Stimulated activated CD8-positive, alpha-beta memory T cell treated with anti-CD3 and anti-CD28 coated beads, Interleukin-15, amount 100 ng/mL, for 4 hours (primary cell): ENCODE measurements at places on chromosomes 16 and 17.

GRCh38 chr16:72946474-72947194 is 101.3 kb downstream of the ZFHX3 start:
- no peak for DNase-seq

DNA sequence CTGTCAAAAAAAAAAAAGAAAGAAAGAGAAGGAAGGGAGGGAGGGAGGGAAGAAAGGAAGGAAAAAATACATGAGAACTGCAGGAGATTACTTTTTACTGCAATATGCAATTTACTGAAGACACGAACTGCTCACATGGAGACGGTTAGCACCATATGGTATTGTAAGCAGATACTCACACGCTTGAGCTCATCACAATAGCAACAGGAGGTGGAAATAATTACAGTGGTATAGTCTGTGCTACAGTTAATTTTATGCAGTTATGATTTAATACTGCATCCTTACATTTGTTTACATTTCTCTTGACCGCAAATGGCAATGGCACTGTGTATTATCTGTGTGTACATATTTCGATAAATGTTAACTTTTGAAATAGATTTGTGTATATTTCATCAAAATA is 21.4 kb upstream of the SLC46A1 start:
- DNase-seq: no peak

GRCh38 chr16:85761861-85762260 is 11.0 kb upstream of the C16orf74 start:
- no peak for DNase-seq

DNA sequence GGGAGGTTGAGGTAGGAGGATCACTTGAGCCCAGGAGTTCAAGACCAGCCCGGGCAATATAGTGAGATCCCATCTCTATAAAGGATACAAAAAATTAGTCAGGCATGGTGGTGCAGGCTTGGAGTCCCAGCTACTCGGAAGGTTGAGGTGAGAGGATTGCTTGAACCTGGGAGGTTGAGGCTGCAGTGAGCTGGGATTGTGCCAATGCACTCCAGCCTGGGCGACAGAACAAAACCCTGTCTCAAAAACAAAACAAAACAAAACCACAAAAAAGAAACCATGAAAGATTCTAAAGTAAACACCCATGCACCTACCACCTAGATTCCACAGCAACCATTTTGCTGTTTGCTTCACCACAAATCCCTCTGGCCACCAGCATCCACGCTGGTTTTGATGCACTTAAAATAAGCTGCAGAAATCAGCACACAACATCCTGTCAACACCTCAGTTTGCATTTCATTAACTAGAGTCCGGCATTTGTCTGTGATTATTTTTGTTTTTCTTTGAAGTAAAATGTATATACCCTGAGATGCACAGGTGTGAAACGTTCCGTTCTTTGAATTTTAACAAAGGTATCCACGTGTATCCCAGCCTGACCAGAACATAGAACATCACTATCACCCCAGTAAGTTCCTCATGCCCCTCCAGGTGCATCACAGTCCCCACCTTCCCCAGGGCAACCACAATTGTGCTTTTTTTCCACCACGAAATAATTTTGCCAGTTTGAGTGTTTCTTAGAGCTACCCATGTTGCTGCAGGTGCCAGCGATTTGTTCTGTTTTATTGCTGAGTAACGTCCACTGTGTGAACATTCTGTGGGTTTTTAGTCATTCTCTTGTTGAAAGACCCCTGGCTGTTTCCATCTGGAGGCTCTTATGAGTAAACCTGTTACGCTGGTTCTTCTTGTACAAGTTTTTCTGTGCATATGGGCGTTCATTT is 191.5 kb downstream of the SEC14L1 start:
- DNase-seq: no peak

- no peak for DNase-seq
Observed at GRCh38 chr16:85899444-85899843, 482 bp downstream of the IRF8 start.

- no peak for DNase-seq
Observed at GRCh38 chr17:13509527-13509926, 92.2 kb downstream of the HS3ST3A1 start.

DNA sequence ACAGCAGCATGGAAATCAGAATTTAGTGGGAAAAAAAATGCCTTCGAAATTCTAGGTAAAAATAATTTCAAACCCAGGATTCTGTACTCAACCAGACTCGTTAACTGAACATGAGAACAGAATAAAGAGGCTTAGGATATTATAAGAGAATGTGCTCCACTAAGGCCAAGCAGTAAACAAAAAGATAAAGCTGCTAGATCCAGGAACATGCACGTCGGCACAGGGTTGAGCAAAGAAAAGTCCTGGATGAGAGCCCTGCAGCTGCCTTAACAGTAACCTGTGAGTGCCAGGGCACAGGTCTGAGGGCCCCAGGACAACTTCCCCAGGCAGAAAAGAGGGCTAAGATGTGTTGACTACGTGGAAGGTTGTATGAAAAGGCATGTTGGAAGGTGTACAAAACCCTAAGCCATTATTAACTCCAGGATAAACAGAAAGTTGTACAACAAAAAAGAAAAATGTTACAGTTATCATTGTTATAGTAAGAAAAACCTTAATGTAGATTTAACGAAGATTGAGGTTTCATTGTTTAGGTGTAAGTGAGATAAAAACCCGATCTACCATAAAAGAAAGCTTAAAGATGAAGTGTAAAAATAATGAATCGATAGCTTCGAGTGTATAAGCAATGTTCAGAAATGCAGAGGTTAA is 42.3 kb upstream of the RBFOX3 start:
- no peak for DNase-seq

DNA sequence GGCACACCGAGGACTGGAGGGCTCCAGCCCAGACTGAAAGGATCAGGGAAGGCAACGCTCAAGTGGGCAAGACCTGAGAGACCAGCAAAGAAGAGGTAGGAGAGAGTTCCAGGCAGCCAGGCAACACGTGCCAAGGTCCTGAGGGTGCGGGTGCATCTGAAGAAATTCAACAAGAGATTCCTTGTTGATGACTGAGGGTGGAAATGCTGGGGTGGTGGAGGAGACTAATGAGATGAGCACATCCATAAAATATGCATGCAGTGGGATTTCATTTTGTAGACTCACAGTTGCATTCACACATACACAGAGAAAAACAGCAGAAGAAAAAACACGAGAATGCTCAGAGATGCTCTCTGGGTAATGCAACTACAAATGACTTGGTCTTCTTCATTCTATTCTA is 154.8 kb upstream of the FOXF1 start:
- DNase-seq: no peak

DNA sequence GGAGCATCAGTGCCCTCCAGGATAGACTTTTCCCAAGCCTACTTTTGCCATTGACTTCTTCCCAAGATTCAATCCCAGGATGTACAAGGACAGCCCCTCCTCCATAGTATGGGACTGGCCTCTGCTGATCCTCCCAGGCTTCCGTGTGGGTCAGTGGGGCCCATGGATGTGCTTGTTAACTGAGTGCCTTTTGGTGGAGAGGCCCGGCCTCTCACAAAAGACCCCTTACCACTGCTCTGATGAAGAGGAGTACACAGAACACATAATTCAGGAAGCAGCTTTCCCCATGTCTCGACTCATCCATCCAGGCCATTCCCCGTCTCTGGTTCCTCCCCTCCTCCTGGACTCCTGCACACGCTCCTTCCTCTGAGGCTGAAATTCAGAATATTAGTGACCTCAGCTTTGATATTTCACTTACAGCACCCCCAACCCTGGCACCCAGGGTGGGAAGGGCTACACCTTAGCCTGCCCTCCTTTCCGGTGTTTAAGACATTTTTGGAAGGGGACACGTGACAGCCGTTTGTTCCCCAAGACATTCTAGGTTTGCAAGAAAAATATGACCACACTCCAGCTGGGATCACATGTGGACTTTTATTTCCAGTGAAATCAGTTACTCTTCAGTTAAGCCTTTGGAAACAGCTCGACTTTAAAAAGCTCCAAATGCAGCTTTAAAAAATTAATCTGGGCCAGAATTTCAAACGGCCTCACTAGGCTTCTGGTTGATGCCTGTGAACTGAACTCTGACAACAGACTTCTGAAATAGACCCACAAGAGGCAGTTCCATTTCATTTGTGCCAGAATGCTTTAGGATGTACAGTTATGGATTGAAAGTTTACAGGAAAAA is 9.7 kb upstream of the CYLD start:
- DNase-seq: no peak

- DNase-seq: no peak
Observed at GRCh38 chr16:57226701-57227621, 18.1 kb upstream of the ARL2BP start.

DNA sequence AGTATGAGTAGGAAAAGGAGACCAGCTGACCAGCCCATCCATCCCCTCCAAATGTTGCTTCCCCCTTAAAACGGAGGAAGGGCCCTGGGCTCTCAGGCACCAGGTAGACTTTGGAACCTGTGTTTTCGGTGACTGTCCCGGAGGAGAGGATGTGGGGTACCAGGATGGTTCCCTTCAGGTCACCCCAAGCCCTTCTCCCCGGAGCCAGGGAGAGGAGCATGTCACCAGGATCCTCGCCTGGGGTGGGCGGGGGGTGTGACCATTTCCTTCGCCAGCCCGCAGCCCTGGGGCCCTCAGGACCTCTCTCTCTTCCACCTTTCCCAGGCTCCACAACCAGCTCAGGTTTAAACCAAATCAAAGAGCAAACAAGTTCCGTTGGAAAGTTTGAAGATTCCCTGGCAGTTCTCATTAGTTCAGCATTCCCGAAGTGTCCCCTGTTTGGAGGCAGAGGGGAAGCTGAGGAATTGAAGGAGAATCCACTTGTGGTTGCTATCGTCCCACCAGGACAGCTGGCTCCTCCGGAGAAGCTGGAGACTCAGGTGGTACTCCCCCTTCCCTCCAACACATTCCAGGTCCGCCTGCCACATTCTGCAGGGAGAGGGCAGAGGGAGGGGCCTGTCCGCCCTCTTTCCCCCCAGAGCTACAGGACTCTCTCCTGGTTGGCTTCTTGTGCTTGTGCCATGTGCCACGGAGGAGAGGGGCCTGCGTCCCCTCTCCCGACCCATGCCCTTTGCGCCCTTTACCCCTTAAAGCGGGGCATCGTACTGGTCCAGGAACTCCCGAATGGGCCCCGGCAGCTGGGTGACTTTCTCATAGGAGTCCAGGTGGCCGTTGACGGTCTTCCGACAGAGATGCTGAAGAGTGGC is 2.0 kb downstream of the SOCS3 start:
- DNase-seq: no peak

DNA sequence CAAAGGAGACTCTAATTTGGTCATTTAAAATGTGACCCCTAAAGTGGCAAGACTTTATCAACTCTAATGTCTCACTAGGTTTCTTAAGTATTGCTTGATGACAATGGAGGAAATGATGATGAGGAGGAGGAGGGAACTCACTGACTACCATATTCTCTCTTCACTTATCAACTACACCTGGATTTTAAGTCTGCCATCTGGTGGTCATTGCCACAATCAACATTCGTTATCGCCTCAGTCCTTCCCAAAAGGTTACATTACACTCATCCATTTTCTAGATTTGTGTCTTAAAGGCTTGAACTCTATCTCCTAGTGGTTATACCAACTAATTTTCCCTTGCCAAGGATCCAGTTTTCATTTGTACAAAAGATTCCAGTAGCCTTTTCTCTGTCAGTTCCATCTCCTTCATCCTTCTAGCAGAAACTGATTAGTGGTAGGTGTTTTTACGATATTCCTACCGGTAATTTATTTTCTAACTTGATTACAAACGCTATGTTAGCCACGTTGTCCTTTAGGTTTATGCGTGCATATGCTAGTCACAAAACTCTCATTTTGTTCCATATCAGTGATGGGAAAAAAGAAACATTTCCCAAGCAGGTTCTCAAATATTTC is 114.6 kb upstream of the NOG start:
- DNase-seq: no peak

DNA sequence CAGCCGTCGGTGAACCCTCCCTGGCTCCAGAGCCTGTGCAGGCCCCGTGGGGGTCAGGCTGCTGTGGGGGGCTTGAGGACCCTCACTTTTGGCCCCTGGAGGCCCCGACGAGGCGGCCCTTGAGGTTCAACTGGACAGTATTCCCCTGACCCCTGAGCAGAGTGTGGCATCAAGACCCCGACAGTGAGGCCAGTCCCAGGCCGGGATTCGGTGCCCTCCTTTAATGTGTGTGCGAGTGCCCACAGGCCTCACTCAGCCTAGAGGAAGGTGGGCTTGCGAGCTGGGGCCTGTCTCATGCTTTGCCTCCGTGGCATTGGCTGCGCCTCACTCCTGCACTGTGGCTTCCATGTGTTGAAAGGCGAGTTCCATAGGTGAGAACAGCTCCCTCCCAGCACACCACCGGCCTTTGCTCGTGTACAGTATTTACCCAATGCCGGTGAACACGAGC is 94.5 kb downstream of the METRNL start:
- DNase-seq: no peak

DNA sequence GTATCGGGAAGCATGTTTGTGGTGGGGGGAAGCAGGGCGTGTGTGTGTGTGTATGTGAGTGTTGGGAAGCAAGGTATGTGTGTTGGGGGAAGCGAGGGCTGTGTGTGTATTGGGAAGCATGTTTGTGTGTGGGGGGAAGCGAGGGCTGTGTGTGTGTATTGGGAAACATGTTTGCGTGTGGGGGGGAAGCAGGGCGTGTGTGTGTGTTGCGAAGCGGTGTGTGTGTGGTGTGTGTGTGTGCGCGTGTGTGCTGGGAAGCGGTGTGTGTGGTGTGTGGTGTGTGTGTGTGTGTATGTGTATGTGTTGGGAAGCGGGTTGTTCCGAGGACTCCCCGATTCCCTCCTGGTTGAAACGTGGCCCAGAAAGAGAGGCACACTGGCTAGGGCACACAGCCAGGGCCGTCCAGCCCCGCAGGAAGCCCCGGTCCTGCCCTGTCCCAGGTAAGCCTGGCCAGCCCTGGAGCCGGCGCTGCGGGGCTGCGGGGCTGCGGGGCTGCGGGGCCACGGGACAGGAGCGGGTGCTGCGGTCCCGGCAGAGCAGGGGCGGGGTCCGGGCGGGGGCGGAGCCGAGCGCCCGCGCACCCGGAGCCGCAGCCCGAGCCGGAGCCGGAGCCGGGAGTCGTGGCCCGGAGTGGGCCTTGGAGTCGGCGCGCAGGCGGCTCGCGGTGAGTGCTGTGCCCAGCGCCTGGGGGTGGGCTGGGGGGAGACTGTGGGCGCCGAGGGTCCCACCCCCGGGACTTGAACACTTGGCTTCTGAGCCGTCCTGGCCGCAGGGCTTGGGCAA is at the start of gene NOD2:
Gene NOD2 (plus strand): TSS at position 608 of the 783 bp plus-strand sequence. CDS start 5,890 bp downstream, outside the sequence.
- no peak for DNase-seq

GRCh38 chr17:32303781-32304288 is 38.1 kb downstream of the C17orf75 start:
- no peak for DNase-seq

DNA sequence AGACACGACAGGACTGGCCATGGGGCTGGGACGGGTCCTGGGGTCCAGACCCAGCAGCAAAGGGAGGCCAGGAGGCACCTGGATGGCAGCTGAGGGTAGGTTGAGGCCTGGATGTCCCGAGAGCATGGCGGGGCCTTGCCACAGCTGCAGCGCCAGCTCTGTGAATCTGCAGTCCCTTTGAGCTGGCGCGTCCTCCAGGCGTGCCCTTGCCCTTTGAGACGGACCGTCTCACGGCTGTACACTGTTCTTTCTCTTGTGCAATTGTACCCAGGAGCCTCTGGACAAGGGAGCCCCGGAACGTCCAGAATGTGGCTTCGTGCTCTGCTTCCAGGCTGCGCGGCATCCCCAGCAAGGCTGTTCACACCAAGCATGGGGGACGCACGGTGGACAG is 69.5 kb upstream of the CIBAR2 start:
- no peak for DNase-seq
